ENCODE measurements at places on chromosomes 12 and 14.
A peak's percentile ranks its signal among the peaks of the same experiment; 100 is the strongest.

- DNase-seq = no peak
These were observed 326.8 kb downstream of the ALG10 start for GRCh38 chr12:34348836-34349672.

DNA sequence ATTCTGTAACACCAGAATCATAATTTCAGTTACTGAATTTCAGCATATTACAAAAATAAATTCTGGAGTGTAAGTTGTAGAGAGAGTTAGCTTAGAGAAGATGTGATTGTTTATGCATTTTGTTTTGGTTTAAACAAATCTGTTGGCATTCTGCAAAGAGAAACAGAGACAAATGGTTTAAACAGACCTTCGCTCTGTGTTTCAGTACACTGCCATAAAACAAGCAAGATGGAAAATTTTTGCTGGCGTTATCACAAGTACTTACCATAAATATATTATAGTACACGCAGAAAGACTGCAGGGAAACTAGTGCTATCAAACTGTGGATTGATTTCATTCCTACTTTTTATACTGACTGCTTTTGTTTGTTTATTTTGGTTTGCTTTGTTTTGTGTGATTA lies 850.3 kb upstream of the FOXG1 start:
- peak; percentile 20 for DNase-seq

- DNase-seq = no peak
These were observed 91.2 kb downstream of the SLC25A21 start for GRCh38 chr14:37081218-37081617.

DNA sequence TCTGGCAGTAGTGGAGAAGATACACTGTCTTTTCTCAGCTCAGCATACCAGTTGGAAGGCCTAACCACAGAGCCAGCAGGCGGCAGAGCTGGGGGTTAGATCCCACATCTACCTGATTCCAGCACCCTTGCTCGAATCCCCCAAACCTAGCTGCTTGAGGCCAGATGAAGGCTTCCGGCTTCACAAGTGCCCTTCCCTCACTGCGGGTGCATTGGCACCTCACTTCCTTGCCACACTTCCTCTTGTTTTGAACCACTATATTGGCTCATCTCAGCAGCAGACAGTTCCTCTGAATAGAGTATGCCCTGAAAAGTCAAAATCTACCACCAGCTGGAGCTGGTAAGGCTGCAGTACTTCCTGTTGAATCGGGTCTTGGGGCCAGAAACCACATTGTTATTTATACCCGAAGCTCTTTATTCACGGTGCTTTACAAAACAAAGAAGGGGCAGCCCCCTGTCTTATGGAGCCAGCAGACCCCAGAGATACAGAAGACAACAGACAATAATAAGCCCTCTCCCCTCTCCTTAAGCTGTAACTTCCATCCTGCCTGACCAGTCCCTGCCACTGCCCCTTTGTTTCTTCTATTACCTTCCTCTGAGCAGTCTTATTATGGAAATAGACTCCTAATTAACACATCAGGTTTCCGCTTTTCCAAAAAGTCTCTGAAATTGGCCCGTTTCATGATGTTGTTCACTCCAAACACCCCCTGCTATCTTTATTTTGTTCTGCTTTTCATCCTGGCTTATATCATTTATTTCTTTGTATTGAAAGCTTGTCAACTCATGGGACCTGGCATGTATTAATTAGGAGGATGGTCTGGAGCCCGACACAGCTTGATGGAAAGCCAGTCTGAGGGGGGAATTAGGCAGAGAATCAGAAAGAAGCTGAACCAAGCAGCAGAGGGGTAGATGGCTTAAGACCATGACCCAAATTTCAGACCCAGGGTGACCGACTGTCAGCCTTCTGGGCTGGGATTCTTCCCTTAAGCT lies 233.5 kb downstream of the EFCAB11 start:
- DNase-seq = peak; percentile 24

- no peak for DNase-seq
These were observed 17.5 kb downstream of the MAX start for GRCh38 chr14:65084554-65085505.

GRCh38 chr14:63986789-63987533 lies 134.2 kb downstream of the SYNE2 start:
- peak; percentile 9 for DNase-seq

DNA sequence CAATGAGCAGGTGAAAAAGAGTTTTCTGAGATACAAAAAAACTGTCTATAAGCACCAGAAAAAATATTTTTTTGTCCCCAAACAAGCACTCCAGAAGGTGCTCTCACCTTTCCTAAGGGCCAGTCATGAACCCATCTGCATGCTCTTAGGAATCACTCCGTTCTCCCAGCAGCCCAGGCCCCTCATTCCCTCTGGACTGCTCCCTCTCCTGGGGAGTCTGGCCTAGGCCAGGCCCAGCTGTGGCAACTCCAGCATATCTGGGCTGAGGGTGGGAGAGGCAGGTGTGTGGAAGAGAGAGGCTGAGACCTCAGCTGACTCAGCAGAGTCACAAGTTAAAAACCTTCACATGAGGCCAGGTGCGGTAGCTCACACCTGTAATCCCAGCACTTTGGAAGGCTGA lies 54.6 kb downstream of the TRAFD1 start:
- no peak for DNase-seq

DNA sequence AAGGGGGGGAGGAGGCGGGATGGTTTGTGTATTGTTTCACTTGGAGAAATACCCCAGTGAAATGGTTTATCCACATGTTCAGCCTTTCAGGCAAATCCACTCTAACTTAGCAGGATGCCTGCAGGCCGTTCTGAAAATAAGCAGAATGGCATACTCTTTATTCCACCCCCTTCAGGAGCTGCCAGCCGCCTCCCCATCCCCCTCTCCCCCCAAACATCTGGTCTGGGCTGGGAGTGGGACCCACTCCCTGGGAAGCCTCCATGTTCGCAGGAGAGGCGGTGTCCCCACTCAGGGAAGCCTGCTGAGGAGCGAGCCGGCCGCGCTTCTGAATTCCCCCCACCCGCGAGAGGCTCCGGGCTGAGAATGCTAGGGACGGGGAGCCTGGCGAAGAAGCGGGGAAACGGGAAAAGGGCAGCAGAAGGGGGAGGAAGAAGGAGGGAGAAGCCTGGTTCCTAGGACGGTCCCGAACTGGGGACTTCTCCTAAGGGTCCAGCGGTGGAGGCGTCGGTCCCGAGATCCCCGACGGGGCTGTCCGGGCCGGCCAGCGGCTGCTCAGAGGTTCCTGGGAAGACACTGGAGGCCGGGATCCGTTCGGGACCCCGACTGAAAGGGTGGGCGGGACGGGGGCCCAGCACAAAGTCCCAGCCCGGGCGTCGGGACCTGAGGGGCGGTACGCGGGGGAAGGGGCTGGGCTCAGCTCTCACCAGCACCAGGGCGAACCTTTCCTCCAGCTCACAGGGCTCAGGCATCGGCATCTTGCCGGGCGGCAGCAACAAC lies 666 bp downstream of the FMNL3 start:
- DNase-seq = peak; percentile 47

DNA sequence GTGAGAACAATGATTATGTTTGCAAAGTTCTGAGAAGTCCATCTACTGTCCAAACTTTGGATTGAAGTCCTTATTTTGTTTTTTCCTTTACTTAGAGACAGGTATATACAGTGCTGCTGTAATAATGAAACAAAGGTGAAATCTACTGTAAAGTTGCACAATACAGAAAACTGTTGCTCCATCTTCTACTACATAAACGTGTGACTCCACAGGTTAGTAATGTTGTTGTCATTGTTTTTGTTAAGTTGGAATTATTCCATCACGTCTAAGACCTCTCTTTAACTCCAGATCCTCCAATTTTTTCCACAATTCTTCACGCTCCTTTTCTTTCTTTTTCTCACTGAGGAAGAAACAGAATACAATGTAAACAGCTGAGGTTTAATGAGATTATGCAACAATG lies 57.0 kb upstream of the GPHB5 start:
- DNase-seq = no peak
